ENCODE measurements at places on chromosomes 6 and 20.

GRCh38 chr6:26365633-26365995, 616 bp downstream of the BTN3A2 start:
- DNase-seq, result no peak

- no peak for DNase-seq
Measured at GRCh38 chr20:39108746-39109145, 146.6 kb downstream of the DHX35 start.

- peak; percentile 17 for DNase-seq
Measured at GRCh38 chr20:41135187-41135887, 2.0 kb upstream of the PLCG1 start.

GRCh38 chr6:53165293-53165692, 16.7 kb upstream of the GCM1 start:
- no peak for DNase-seq

- peak; percentile 93 for DNase-seq
Measured at GRCh38 chr6:137764464-137764863, 102.6 kb upstream of the TNFAIP3 start.

DNA sequence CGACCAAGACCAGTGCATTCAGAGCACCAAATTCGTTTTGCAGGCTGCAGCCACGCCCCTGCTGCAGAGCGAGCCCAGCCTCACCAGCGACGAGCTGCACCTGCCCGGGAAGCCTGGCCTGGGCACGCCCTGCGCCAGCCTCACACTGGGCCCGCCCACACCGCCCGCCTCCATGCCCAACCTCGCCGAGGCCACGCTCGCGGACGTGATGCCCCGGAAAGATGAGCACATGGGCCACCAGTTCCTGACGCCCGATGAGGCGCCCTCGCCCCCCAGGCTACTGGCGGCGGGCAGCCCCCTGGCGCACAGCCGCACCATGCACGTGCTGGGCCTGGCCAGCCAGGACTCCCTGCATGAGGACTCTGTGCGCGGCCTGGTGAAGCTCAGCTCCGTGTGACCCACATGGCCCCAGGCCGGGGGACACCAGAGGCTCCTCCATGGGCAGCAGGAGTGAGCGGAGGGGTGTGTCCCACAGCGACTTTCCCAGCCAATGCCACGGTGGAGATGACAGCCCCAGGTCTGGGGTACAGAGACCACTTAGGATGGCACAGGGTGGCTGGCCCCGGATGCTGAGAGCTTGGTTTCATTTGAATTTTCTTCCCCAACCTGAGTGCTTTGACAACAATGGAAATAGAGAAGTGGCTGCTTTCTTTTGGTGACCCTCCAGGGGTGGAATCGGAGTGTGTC, 150.2 kb upstream of the SNX9 start:
- no peak for DNase-seq

DNA sequence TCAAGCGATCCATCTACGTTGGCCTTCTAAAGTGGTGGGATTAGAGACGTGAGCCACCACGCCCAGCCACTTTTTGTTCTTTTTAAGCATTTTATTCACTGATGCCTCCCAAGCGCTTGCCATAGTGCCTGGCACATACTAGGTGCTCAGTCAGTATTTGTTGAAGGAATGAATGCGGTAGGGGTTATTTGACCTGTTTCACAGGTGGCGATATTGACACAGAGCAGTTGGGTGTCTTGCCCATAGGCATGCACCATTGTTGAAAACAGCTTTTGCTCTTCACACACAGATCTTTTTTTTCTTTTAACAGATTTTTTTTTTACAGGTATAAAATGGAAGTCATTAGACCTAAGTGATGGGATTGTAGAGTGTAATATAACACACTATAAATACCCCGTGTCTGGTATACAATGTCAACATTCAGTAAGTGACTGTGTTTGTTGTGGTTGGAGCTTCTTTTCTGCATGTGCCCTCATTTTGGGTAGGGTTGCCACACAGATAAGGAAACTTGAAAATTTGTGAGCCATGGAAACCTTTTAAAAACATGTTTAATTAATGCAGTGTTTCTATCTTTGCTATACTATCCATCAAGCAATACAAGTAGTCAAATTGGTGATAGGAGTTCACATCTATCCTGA, 24.8 kb downstream of the RREB1 start:
- DNase-seq, result no peak

- no peak for DNase-seq
Measured at GRCh38 chr6:43024436-43024835, 3.0 kb downstream of the RRP36 start.

DNA sequence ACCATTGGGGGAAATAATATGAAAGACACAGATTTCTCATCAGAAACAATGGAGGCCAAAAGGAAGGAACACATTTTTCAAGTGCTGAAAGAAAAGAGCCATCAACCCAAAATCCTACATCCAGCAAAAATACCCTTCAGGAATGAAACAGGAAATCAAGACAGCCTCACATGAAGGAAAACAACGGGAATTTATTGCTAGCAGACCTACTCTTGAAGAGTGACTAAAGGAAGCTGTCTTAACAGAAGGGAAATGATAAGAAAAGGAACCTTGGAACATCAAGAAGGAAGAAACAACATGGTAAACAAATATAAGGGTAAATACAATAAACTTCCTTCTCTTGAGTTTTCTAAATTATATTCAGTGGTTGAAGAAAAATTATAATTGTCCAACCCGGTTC, 44.2 kb downstream of the RNF24 start:
- no peak for DNase-seq

GRCh38 chr6:68238097-68238601, 396.9 kb upstream of the ADGRB3 start:
- DNase-seq, result no peak

DNA sequence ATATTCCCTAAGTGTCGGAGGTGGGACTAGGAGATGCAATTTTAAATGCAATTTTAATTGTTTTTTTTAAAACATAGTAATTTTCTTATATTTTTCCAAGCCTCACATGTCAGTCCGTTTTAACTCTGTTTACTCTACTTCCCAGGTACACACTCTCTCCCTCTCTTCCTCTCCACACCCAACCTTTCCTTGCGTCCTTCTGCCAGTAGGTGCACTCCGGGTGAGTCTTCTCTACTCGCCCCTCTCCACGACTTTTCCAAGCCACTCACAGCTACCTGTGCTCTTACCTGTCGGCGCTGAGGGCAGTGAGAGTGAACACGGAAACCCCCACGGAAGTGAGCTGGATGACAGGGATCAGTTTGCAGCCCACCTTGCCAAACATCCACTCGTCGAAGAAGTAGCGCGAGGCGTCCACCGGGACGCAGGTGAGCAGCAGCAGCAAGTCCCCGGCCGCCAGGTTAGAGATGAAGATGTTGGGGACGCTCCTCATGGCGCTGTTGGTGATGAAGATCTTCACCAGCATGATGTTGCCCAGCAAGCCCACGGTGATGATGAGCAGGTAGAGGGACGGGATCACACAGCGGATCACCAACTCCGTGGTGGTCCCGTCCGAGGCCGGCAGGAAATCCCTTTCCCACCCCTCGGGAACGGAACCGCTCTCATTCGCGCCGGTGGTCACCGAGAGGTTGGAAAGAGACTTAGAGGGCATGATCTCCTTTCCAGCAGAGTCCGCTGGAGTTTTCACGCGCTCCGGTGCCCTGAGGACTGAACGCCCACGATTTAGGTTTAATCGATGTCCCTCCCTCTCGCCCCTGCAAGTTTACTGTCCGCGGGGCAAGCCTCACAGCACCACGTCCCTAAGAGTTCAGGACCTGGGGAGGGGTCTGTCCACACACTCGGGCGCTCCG, 44.5 kb upstream of the GJE1 start:
- no peak for DNase-seq

DNA sequence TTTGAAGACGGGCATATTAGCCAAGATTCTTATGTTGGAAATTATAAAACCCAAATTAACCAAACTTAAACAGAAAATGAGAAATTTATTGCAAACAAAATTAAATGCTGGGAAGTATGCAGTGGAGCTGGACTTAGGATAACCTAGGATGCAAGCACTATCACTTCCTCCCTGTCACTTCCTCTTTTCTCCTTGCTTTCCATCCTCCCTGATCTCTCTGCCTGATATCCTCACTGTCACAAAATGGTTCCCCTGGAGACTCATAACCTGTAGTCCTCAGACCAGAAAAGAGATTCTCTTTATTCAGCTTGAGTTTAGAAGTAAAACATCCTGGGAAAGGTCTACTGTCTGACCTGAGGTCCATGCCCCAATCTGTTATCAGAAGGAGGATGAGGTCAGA, 7.4 kb upstream of the KLHL32 start:
- DNase-seq, result no peak

- DNase-seq, result no peak
Measured at GRCh38 chr20:40568200-40568599, 120.8 kb downstream of the MAFB start.

DNA sequence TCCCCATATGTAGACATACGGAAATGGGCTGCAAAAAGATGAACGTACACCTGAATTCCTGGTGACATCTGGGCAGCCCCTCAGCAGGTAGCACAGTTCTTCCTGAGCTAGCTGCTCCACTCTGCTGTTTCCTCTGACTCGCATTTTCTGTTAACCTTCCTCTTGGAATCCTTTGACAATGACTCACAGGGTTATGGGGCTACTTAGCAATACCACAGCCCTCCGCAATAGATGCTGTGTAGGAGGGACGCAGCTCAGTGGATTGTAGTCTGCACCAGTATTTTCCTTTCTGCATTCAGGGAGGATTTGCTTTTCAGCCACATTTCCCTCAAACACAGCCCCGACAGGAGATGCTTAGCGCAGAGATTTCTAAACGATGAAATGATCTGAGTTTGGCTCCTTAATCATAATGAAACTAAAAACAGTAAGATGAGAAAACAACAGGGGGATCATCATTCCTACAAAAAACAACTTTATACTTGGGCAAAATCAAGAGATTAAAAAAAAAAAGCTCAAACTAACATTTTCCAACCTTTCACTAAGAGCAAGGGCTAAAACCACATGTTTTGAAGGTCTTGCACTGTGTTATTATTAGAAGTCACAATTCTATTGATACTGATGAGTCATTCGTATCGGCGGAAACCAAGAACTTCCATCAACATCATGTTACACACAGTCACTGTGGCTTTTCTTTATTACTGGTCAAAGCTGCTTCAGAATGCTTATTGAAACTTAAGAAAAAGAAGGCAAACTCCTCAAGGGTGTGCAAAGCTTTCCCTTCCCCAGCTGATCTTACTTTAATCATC, 12.2 kb downstream of the BACH2 start:
- DNase-seq, result no peak

GRCh38 chr6:113809826-113810225, 47.3 kb upstream of the MARCKS start:
- no peak for DNase-seq

DNA sequence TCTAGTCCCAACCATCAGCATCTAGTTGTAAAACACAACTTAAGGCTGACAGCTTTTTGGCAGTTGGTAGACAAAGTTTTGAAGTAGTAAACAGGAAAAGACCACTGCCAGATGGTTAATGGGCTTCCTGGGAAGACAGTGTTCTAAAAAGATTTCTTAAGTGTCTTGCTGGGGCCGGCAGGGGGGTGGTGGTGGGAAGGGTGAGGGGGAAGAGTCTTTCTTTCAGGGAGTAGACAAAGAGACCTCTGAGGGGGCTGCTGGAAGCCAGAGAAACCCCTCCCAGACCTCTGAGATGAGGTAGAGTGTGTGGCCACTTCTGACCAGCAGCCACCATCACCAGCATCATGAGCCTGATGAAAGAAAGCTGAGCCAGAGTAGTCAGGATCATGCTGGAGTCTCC, 784.9 kb downstream of the TENT5A start:
- DNase-seq, result no peak
